ENCODE measurements at places on chromosomes 6 and 20.

DNA sequence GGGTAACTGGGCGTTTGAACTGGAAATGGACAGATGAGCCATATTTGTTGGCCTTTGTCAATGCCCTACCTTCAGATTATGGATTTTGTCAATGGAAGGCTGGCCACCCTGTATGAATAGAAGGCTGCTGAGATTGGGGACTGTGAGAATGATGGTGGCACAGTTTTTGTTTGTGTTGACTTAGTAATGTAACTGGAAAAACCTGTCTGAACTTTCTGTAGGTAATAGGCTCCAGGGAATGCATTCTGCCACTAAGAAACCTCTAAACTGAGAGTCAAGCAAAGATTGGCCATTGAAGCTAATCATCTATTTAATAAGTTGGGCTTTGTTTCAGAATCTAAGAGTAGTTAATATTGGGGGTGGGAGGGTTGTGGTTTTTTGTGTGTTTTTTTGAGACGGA is 97.5 kb downstream of the FOXO3 start:
- no peak for DNase-seq

DNA sequence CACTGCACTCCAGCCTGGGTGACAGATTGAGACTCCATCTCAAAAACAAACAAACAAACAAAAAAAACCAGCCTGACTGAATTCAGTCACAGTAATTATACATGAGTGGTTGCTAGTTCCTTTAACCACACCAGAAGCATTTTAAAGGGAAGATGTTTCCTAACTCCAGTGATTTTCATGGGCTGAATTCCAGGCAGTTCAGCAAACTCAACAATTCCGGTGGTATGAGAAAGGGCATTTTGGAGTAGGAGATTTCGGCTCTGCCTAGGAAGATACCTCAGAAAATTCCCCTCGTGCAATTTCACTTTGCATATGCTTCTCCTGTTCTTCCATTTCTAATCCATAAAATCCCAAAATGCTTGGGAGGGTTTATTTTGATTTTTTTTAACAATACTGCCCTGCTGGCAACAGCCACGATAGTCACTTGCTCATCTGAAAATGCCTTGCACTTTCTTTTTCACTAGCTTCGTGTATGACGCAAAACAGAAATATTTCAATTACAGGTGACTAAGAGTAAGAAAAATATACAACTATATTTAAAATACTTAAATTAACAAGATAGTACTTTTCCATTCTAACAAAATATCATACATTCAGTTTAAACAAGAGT is 48.3 kb upstream of the IPCEF1 start:
- no peak for DNase-seq

DNA sequence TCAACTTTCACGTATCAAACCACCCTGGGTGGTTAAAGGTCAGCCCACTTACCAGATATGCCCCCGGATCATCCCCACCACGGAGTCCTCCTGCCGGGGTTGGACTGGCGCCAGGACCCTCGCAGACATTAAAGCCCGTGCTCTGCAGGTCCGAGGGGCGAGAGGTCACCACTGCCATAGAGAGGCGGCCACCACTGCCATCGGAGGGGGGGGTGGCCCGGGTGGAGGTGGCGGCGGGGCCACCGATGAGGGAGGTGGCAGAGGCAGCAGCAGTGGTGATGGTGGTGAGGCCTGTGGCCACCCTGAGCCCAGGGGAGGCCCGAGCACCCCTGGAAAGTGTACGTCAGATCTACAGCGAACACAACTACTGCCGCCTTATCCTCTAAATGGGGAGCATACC is 76.3 kb downstream of the ASXL1 start:
- no peak for DNase-seq

DNA sequence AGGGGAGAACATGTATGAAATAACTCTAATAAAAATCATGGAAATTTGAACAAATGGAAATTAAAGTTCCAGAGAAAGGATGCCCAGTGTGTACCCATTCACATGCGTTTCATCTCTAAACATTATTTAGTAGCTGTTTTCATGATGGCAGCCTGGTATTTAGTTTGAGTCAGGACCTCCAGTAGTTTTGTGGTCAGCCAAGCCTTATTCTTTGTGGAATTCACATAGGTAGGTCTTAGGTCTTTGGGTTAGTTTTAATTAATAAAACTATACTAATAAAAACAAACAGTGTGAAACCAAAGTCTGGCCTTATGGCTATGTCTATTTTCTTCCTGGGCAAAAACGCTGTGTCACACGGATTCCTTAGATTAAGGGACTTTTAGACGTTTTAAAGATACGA is 137.8 kb downstream of the FOXC1 start:
- DNase-seq: no peak

GRCh38 chr20:11182720-11183119 is 508.9 kb upstream of the JAG1 start:
- DNase-seq: no peak

GRCh38 chr6:157054531-157054979 is 268.8 kb downstream of the TMEM242 start:
- DNase-seq: no peak

GRCh38 chr20:53984356-53985149 is 85.8 kb downstream of the BCAS1 start:
- no peak for DNase-seq

- no peak for DNase-seq
Measured at GRCh38 chr6:129536271-129536670, 173.7 kb downstream of the ARHGAP18 start.

GRCh38 chr6:41801380-41801779 is 13.9 kb downstream of the TOMM6 start:
- no peak for DNase-seq

GRCh38 chr6:100633096-100633777 is 168.5 kb upstream of the SIM1 start:
- no peak for DNase-seq

- DNase-seq: no peak
Measured at GRCh38 chr20:62351469-62352401, 15.4 kb downstream of the LAMA5 start.

DNA sequence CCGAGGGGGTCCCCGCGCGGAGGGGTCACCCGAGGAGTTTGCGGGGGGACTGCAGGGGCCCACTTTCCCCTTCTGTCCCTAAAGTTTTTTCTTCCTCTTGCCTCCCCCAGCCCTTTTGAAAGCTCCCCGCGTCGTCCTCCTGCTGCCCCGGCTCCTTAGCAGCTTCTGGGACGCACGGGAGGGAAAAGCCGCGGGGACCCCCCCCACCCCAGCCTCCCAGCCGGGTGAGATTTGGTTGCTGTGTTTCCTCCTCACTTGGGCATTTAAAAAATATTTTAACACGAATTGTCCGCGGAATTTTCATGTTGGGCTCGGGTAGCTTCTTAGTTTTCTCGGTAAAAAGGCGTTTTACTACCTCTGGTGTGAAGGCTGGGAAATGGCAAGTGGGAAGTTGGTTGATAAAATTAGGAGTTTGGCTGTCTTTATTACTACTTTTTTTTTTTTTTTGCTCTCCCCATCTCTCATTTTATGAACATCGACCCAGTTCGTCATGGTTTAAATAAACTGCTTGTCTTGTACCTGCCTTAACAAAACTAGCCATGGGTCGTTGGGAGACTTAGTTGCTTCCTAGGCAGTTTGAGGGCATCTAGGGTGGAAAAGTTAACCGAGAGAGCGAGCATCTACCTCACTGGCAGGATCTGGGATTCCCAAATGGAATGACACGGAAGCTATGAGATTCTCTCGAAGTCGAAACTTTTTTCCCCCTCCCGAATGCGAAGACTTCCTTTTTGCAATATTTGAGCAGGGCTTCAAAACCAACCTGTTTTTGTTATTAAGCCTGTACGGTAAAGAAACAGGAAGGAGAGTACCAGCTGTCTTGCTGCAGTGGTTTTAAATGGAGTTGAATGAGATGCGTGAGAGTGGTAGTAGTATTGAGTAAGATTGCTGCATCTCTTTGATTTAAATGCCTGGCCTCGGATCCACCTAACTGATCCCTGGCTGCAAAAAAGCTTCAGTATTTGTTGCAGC is 868 bp downstream of the NCOA3 start:
- no peak for DNase-seq

DNA sequence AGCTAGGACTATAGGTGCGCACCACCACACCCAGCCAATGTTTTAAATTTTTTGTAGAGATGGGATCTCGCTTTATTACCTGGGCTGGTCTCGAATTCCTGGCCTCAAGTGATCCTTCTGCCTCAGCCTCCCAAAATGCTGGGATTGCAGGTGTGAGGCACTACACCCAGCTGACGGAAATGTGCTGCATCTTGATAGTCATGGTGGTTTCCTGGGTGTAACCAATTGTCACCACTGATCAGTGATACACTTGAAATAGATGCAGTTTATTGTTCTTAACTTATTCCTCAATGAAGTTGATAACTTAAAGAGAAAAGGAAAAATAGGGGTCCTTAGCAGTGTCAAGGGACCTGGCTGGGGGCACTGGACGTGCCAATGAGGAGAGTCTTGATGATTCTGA is 92.4 kb downstream of the PPP1R14C start:
- DNase-seq: no peak

DNA sequence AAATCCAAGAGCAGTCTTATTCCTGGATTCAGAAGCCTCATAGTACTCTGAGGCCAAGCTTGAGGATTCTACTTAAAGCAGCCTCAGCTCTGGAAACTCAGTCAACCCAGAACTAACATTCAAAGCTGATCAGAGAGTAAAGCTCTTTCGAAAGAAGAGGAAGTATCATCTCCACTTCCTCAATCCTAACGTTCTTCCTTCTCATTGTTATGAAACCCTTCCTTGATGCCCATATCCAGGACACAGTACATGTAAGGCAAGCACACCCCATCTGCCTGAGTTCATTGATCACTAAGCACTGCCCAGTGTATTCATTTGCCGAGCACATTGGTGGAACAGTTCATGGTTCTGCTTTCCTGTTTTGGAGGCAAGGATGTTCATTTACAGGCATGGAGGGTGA is at the start of gene IPCEF1:
Gene IPCEF1, minus strand, starts transcription at position 114 of the 400 bp plus-strand sequence. CDS start 90,856 bp downstream, outside the sequence.
- no peak for DNase-seq

DNA sequence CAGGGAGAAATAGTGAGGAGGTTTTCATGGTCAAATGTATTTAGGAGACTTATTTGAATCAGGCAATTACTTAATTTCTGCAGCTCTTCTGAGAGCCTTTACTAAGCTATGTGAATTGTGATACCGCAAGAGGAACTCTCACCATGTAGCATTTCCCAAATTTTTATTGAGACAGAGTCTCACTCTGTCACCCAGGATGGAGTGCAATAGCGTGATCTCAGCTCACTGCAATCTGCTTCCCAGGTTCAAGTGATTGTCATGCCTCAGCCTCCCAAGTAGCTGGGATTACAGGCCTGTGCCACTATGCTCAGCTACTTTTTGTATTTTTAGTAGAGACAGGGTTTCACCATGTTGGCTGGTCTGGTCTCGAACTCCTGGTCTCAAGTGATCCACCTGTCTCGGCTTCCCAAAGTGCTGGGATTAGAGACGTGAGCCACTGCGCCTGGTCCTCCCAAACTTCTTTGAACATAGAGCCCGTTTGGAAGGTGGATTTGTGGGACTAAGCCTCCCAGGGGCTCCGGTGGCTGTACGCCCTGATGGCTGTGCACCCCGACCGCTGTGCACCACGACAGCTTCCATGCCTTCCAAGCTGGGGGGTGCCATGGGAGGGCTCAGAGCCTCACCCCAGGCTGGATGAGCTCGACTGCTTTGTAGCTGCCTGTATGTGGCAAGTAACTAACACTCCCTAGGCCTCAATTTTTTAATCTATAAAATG is 5.7 kb upstream of the MPC1 start:
- no peak for DNase-seq

- no peak for DNase-seq
Measured at GRCh38 chr6:128710315-128710714, 172.6 kb upstream of the LAMA2 start.

- no peak for DNase-seq
Measured at GRCh38 chr6:34272013-34272926, 23.5 kb upstream of the SMIM29 start.

DNA sequence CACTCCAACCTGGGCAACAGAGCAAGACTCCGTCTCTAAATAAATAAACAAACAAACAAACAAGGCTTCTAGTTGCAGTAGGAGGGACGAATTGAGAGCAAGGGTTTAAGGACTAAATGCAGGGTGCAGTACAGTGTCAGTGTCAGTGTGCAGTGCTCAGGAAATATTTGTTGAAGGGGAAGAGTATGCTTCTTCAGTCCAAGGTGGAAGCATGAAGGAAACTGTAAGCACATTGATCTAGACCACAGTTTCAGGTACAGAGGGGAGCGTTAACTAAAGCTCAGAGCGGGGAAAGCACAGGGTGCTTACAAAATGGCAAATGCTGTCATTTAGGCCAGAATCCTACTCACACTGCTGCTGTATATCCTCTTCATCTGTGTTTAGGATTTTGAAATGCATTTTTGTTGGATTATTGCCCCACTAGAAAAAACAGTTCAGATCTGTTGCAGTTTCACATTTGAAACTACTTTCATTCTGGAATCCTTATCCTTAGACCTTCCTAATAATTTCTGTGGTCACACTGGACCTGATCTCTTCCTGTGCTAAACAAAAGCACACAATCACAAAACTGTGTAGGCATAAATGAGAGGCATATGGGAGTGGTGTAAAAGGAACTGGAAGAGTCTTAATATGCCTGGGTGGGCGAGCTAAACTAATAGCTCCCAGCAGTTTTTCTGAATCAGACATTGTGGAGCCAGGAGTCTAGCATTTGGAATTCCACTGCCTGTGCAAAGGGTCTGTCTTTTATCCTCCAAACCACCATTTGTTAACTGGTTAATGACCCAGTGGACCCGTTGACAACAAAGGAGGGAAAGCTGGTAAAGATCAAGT is 41.4 kb downstream of the CBFA2T2 start:
- no peak for DNase-seq

DNA sequence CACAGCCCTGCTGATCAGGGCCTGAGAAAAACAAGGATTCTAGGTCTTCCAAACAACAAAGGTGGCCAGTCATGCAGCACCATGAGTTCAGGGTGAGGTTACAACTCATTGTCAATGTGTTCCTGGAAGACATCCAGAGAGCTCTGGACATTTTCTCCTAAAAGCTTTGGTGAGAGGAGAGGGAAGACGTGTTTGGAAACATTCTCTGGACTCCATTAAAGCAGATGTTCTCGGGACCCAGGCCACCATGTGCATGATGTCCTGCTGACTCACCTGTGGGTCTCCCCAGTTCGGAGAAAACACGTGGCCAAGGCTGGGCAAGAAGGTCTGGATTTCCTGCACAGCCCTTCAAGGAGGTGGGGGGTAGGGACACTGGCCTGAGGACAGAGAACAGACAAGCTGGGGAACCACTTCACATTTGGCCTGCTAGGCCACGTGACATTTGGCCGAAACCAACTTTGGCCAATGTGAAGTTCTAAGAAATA is 61.6 kb downstream of the KCNB1 start:
- DNase-seq: no peak

GRCh38 chr6:83071707-83072106 is 4.2 kb downstream of the DOP1A start:
- DNase-seq: no peak

DNA sequence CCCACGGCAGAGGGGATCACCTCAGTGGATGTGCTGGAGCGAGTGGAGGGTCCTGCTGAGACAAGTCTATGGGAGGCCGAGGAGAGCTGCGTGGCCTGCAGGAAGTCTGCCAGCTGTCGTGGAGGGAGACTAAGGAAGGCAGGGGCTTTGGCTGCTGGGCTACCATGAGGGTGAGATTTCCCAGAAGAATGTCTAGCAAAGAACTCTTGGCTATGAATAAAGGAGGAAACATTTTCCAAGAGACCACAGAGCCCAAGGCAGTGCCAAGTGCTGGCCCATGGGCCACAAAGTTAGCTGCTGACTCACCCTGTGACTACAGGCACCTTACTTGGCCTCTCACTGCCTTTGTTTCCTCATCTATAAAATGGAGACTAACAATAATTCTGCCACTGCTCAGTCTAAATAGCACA is 73.4 kb downstream of the PRDM1 start:
- DNase-seq: no peak

All from stimulated activated CD8-positive, alpha-beta memory T cell treated with anti-CD3 and anti-CD28 coated beads, Interleukin-15, amount 100 ng/mL, for 24 hours (primary cell).